ENCODE measurements at places on chromosomes 1 and 21.

DNA sequence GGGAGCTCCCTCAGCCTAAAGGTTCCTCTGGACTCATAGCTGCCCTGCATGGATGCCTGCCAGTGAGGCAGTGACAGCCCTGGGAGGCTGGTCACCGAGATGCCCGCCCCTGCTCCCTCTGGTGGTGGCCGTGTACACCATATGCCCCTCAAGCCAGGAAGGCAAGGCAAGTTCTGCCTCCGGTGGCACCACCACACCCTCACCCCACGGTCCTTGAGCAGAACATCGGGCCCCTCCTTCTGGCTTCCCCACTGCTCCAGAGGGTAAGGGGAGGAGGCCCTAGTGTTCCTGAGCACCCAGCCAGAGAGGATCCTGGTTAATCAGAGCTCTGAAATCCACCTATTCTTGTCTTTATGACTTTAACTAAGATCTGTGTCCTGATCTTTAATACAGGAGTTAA, 1.5 kb upstream of the S100A14 start:
- H3K4me3 ChIP-seq: no peak overlapping the region
- no peak overlapping the region for H3K27ac ChIP-seq
- no peaks in the 10 kb centered on the region for H3K27me3 ChIP-seq
- no peaks in the 10 kb centered on the region for H3K4me1 ChIP-seq
- DNase-seq: peak; percentile 58
- no peaks in the 10 kb centered on the region for H3K36me3 ChIP-seq

GRCh38 chr1:179883745-179884138, 1.7 kb downstream of the TOR1AIP1 start:
- DNase-seq: no peak
- H3K4me3 ChIP-seq: peak overlapping the region; percentile 94
- no peaks in the 10 kb centered on the region for H3K27me3 ChIP-seq
- peaks cover 22% of the 10 kb centered on the region for H3K4me1 ChIP-seq
- peaks cover 6% of the 10 kb centered on the region for H3K36me3 ChIP-seq
- H3K27ac ChIP-seq: peak overlapping the region; percentile 99

DNA sequence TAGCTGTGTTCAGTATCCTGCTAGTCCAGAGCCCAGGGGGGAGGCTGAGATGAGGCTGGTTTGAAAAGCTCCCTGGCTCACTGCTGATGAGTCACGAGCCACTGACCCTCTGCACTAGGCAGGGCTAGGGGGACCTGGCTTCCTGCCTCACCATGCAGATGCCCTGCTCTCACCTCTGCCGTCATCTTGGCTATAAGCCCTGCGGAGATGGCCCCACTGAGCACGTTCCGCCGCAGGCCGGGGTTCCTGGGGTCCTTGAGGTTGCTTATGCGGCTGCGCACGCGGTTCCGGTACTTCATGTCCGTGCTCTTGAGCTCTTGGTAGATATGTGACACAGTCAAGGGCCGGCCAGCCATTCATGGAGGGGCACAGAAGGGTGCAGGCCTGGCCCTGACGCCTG, 24.1 kb upstream of the ZNF436 start:
- H3K4me1 ChIP-seq: peaks cover 3% of the 10 kb centered on the region
- no peak overlapping the region for H3K27ac ChIP-seq
- H3K36me3 ChIP-seq: no peaks in the 10 kb centered on the region
- peaks cover 14% of the 10 kb centered on the region for H3K27me3 ChIP-seq
- DNase-seq: no peak
- H3K4me3 ChIP-seq: no peak overlapping the region

DNA sequence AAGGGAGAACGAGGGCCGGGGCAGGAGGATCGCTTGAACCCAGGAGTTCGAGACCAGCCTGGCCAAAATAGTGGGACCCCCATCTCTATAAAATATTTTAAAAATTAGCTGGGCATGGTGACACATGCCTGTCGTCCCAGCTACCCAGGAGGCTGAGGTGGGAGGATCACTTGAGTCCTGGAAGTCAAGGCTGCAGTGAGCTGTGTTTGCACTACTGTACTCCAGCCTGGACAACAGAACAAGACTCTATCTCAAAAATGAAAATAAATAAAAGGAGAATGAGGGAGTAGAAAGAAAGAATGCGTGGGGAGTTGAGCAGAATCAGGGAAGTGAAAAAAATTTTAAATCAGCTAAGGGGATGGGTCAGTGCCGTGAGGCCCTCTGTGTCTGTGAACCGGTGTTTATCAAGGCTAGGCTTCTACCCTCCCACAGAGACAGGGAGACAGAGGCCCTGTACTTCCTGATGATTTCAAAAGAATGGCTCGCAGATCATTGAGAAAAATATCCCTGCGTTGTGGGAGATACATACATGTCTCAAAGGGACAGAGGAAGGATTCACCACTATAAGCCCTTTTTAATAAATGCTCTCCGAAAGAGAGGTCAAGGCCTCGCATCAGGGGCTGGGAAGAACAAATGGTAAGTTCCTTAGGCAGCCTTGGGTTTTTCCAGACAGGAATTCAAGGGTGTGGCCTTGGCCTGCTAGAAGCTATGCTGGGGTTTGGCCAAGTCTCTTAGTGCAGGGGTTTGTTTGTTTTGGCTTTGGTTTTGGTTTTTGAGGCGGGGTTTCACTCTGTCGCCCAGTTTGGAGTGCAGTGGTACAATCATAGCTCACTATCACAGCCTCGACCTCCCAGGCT, 20.7 kb downstream of the IL10RB start:
- peak overlapping the region; percentile 14 for H3K27ac ChIP-seq
- peaks cover 37% of the 10 kb centered on the region for H3K36me3 ChIP-seq
- DNase-seq: no peak
- H3K4me1 ChIP-seq: peaks cover 3% of the 10 kb centered on the region
- no peaks in the 10 kb centered on the region for H3K27me3 ChIP-seq
- H3K4me3 ChIP-seq: no peak overlapping the region

DNA sequence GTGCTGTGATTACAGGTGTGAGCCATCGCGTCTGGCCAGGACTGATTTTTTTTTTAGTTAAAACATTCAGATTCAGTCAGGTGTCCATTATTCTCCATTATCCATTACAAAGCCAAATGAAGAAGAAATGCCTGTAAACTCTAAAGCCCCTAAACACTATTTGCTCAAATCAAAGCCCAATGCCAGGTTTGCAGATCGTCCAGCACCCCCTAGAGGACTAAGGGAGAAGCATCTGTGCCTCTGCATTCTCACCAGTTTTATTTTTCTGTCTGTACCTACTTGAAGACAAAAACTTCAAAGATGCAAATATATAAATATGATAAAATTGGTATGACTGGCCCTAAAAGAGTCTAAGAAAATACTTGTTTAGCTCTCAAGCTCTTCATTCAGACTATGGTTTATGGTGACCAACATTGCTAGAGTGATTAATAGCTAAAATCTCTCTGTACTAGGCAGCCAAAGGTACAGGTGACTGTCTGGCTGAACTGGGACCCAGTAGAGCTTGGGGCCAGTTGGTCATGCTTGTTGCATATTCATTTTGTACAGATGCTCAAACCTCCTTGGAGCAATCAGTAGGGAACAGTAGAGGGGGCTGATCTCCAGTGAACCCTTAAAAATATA, 138.4 kb downstream of the SYT2 start:
- H3K36me3 ChIP-seq: peaks cover 28% of the 10 kb centered on the region
- no peaks in the 10 kb centered on the region for H3K4me1 ChIP-seq
- peak; percentile 37 for DNase-seq
- no peak overlapping the region for H3K4me3 ChIP-seq
- H3K27me3 ChIP-seq: no peaks in the 10 kb centered on the region

DNA sequence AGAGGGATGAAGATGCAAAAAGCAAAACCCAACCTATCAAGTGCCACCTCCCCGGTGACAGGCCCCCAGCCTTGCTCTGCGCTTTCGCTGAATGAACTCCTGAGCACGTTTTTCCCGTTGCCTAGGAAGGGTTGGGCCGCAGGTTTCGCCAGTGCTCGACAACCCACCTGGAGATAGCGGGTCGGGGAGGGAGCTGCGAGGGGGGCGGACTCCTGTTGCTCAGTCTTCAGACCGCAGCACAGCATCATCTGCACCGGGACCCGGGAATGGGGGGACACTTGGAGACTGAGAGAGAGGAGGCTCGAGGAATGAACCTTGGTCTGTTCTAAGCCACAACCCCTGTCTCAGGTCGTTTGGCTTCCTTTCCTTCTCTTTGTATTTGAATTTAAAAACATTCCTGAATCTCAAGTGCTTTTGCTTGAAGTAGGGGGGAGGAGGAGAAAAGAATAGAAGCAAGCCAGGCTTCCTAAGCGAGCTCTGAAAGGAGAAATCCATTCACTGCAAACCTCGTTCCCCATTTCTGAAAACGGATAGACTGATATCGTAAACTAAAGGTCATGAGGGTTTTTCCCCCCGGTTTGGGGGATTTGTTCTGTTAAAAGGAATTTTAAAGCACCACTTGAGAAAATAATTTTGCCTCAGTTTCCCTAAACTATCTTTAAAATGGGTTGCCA, 1.2 kb downstream of the AK5 start:
- H3K4me1 ChIP-seq: peaks cover 16% of the 10 kb centered on the region
- H3K27me3 ChIP-seq: peaks cover 21% of the 10 kb centered on the region
- H3K27ac ChIP-seq: no peak overlapping the region

- peaks cover 21% of the 10 kb centered on the region for H3K27me3 ChIP-seq
- peaks cover 8% of the 10 kb centered on the region for H3K4me1 ChIP-seq
- H3K27ac ChIP-seq: no peak overlapping the region
Measured at GRCh38 chr21:44555200-44555875, 3.3 kb downstream of the KRTAP10-3 start.

DNA sequence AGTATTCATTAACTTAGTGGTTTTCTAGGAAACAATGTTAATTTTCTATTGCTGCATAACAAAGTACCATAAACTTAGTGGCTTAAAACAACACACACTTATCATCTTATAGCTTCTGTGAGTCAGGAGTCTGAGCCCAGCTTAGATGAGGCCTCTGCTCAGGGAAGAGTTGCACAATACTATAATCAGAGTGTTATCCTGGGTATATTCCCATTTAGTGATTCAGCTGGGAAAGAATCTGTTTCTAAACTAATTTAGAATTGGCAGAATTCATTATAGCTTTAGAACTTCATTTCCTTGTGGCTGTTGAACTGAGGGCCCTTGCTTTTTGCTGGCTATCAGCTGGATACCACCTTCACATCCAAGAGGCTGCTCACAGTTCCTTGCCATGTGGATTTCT, 515.5 kb downstream of the BRINP3 start:
- H3K27me3 ChIP-seq: no peaks in the 10 kb centered on the region
- no peaks in the 10 kb centered on the region for H3K4me1 ChIP-seq
- H3K27ac ChIP-seq: no peak overlapping the region
- H3K36me3 ChIP-seq: no peaks in the 10 kb centered on the region
- no peak for DNase-seq

DNA sequence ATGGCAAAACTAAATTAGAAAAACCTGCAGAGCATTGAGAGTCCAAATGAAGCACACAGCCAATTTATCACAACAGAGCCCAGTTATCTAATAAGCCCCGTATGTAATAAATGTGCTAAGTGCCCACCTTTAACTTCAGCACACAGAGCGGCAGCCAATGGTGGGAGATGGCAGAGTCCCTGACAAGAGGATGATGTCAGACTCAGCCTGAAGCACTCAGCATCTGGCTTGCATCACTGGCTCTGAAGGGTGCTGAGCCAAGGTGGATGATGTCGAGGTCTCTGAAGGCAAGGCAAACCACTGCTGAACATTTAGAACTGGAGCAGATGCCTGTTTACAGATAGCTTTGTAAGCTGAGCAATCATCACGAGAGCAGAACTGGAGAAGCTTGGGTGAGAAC, 118.3 kb downstream of the NUF2 start:
- no peak overlapping the region for H3K27ac ChIP-seq
- no peaks in the 10 kb centered on the region for H3K4me1 ChIP-seq
- no peak for DNase-seq

GRCh38 chr21:44614161-44614631, 2.3 kb downstream of the KRTAP10-8 start:
- DNase-seq: no peak
- no peak overlapping the region for H3K4me3 ChIP-seq
- H3K27ac ChIP-seq: no peak overlapping the region
- H3K27me3 ChIP-seq: peaks cover 14% of the 10 kb centered on the region
- peaks cover 6% of the 10 kb centered on the region for H3K36me3 ChIP-seq

All from memory B cell (primary cell).